ENCODE measurements at places on chromosomes 6 and 20. TPM values are rescaled to one million over a fixed set of nuclear protein-coding genes. Genes with fewer than 3 reads are reported as not detected.

DNA sequence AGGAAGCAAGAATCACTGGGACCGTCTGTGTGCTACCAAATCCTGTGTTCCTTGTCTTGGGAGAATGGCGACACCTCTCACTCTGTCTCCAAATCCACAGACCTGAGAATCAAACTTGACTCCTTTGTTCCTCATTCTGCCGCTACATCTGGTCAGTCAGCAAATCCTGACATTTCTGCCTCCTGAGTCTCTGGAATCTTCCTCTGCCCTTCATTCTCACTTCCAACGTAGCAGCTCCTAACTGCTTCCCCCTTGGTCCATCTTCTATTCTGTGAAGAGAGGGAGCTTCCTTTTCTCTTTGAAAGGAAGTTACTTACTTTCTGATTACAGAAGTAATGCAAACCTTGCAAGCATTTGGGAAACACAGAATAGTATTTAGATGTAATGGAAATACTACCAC, 37.7 kb downstream of the SYTL3 start:
- DNase-seq = no peak
- no peak overlapping the region for H3K4me3 ChIP-seq
- no peak overlapping the region for H3K27ac ChIP-seq
- peaks cover 12% of the 10 kb centered on the region for H3K4me1 ChIP-seq
- H3K27me3 ChIP-seq = no peaks in the 10 kb centered on the region
- H3K36me3 ChIP-seq = no peaks in the 10 kb centered on the region

- H3K4me1 ChIP-seq = no peaks in the 10 kb centered on the region
- H3K36me3 ChIP-seq = no peaks in the 10 kb centered on the region
- H3K27ac ChIP-seq = no peak overlapping the region
- H3K4me3 ChIP-seq = no peak overlapping the region
- no peaks in the 10 kb centered on the region for H3K27me3 ChIP-seq
- no peak for DNase-seq
Measured at GRCh38 chr6:101232961-101233360, 160.5 kb upstream of the GRIK2 start.

DNA sequence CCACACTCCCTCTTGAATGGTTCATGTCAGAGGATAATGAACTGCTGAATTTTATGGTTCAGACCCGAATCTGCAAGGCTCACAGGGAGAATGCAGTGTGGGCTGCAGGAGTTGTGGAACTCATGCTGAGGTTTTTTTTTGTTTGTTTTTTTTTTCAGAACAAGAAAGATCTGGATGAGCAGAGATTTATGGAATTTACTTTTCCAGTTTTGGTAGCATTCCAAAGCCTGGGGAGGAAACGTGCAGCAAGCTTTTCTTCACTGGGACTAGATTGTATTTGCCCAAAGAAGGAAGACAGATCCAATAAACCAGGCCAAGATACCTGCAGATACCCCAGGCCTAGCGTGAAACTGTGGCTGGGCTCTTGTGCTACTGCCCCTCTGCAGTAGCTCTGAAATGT, 223.9 kb upstream of the TAB2 start:
- no peak for DNase-seq
- no peaks in the 10 kb centered on the region for H3K36me3 ChIP-seq
- no peak overlapping the region for H3K27ac ChIP-seq
- no peaks in the 10 kb centered on the region for H3K4me1 ChIP-seq
- H3K27me3 ChIP-seq = no peaks in the 10 kb centered on the region

DNA sequence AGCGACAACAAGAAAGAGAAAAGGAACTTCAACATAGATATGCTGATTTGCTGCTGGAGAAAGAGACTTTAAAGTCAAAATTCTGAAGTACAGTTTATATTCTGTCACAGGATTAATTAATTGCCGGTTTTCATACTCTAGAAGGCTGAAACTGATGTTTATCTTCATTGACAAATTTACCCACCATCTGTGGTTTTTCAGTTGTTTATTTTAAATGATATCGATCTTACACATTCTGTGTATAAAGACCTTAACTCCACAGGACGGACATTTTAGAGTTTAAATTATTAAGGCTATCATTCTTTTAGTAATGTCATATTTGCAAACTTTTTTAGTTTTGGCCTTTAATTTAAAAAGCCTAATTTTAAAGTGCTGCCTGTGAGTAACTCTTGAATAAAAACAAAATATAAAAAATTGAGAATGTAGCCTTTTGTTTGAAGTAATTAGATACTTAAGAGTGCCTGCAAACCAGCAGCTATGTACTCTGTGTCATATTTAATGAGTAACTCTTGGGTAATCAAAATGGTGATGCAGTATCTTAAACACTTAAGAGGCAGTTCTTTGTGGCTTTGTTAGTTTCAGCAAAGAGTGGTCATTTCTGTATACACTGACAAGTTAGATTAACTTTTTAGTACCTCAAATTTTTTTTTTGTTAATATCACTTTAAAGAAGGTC, 59.3 kb downstream of the CDC5L start:
- DNase-seq = no peak
- H3K27me3 ChIP-seq = no peaks in the 10 kb centered on the region
- peaks cover 16% of the 10 kb centered on the region for H3K4me1 ChIP-seq
- no peak overlapping the region for H3K27ac ChIP-seq
- no peak overlapping the region for H3K4me3 ChIP-seq

DNA sequence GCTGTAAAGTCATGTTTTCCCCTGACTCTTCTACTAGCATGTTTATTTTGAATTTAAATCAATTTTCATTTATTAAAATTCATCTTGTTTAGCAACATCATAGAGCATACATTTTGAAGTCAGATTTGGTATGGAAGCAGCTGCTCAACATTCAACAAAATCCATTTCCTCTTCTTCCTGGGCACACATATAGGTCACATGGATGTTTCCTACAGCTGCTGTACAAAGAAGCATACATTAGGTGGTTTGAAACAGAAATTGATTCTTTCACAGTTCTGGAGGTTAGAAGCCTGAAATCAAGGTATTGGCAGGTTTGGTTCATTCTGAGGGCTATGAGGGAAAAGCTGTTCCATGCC, 495.2 kb downstream of the RFPL4B start:
- no peaks in the 10 kb centered on the region for H3K27me3 ChIP-seq
- DNase-seq = no peak
- H3K27ac ChIP-seq = no peak overlapping the region
- H3K4me3 ChIP-seq = no peak overlapping the region
- no peaks in the 10 kb centered on the region for H3K36me3 ChIP-seq

DNA sequence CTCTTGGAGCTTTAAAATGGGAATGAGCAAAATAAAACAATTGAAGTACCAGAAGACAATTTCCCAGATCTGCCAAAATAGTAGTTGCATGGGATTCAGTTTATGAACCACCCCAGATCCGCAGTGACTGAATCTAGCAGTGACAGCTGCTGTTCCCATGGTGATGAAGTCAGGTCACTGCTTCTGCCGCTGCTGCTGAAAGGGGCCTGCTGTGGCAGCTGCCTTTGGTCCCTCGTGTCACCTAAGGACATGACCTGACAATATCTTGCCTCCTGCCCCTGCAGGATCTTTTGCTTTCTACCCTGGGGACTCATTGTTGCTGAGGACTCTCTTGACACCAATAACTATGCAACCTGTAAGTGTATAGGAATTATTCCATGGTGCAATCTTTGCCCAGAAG, 34.3 kb upstream of the OGFRL1 start:
- H3K4me3 ChIP-seq = no peak overlapping the region
- peaks cover 24% of the 10 kb centered on the region for H3K4me1 ChIP-seq
- no peaks in the 10 kb centered on the region for H3K36me3 ChIP-seq
- no peak for DNase-seq
- no peaks in the 10 kb centered on the region for H3K27me3 ChIP-seq

DNA sequence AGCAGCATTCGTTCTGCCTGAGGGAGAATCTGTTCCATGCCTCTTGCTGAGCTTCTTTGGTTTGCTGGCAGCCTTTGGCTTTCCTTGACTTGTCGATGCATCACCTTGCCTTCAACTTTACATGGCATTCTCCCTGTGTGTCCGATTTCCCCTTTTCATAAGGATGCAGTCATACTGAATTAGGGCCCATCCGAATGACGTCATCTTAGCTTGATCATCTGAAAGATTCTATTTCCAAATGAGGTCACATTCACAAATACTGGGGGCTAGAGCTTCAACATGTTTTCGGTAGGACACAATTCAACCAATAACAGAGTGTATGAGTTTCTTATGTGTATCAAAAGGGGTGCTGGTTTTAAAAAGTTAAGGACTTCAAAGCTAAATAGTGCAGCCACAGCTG, 27.8 kb upstream of the HECA start:
- H3K27ac ChIP-seq = no peak overlapping the region
- no peak for DNase-seq
- no peaks in the 10 kb centered on the region for H3K27me3 ChIP-seq
- no peak overlapping the region for H3K4me3 ChIP-seq
- H3K36me3 ChIP-seq = no peaks in the 10 kb centered on the region

GRCh38 chr6:24743265-24743943, 24.4 kb upstream of the C6orf62 start:
- no peaks in the 10 kb centered on the region for H3K4me1 ChIP-seq
- H3K27ac ChIP-seq = no peak overlapping the region
- H3K27me3 ChIP-seq = no peaks in the 10 kb centered on the region
- H3K36me3 ChIP-seq = no peaks in the 10 kb centered on the region
- H3K4me3 ChIP-seq = no peak overlapping the region
- no peak for DNase-seq

The FBXO9 gene
- total RNA-seq = 19.1 TPM

The SASH1 gene
- 28.2 TPM for total RNA-seq

The SMOC2 gene
- total RNA-seq = 22.9 TPM

The PM20D2 gene
- total RNA-seq = 26.4 TPM

The HEY2 gene
- total RNA-seq = 9.0 TPM
